HL-60 (cell line): ENCODE measurements at places on chromosomes 7 and 10.

DNA sequence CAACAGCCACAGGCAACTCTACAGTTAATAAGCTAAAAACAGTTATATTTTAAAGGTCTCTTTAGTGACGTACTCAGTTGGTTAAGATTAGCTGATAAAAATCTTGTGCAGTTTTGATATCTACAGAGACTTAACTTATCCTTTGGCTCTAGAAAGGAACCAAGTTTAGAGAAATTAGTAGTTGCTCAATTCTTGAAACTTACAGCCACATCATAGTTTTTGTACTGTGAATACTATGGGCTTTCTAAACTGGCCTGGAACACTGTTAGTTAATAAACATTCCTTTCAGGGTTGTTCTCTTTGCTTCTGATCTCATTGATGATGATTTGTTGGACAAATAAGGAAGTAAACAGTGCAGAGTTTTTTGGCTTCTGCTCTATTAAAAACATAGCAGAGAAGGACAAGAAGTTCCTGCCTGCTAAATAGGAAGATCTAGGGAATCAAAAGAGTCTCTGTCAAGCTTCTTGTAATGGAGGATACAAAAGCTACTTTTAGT lies 73.1 kb downstream of the MKLN1 start:
- no peak for DNase-seq

DNA sequence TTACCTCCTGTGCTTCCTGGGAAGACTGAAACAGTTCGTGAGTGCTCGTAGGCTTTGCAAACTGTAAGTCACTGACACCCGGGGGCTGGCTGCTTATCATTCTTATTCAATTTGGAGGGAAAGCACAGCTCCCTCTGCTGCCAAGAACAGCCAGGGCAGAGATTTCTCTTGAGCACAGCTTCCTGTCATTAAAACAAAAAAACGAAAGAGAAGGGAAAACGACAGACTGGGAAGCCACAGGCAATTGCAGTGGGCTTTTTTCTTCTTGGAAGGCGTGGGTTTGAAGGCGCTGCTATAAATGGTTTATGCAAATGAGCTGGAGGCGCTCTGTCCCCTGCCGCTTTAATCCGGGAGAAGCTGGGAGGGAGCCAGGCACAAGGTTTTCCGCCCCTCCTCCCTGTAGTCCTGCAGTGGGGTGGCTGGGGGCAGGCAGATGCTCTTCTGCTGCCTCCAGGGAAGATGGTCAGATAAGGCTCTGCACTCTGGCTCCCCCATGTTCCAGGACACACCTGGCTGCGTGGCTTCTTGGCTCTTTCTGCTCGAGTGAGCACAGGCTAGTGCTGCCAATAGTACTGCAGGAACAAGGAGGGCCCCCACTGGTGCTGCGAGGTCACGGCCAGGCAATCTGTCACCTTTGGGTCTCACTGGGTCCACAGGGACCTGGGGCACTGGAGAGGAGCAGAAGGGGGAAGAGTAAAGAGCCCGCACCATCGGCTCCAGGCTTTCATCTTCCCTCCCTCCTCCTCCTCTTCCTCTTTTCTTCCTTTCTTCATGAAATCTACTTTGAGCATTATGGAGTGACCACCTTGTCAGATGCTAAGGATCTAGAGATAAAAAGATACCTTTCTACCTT lies 49.5 kb downstream of the NEURL1 start:
- no peak for DNase-seq

DNA sequence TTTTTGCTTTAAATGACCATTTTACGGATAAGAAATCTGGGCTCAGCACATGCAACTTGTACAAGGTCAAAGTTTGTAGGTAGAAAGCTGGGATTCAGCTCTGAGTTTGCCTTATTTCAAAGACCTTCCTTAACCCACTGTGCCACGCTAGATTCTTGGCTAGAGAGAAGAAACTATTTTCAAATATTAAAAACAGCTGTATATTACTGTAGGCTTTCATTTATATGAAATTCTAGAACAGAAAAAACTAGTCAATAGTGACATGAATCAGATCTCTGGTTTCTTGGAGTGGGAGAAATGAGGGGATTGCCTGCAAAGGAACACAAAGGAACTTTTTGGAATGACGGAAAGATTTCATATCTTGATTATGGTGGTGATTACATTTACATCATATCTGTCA lies 53.0 kb upstream of the C1GALT1 start:
- DNase-seq = no peak

- no peak for DNase-seq
These were observed 5.6 kb upstream of the WASL start for GRCh38 chr7:123754271-123754871.

- no peak for DNase-seq
These were observed 184.3 kb upstream of the ITGB1 start for GRCh38 chr10:33142295-33142694.

GRCh38 chr10:43212043-43212721 lies 54.7 kb downstream of the RASGEF1A start:
- DNase-seq = no peak

- DNase-seq = no peak
These were observed 13.0 kb downstream of the ZNF316 start for GRCh38 chr7:6650086-6650485.

GRCh38 chr7:102897211-102897631 lies 15.6 kb upstream of the LRRC17 start:
- no peak for DNase-seq

DNA sequence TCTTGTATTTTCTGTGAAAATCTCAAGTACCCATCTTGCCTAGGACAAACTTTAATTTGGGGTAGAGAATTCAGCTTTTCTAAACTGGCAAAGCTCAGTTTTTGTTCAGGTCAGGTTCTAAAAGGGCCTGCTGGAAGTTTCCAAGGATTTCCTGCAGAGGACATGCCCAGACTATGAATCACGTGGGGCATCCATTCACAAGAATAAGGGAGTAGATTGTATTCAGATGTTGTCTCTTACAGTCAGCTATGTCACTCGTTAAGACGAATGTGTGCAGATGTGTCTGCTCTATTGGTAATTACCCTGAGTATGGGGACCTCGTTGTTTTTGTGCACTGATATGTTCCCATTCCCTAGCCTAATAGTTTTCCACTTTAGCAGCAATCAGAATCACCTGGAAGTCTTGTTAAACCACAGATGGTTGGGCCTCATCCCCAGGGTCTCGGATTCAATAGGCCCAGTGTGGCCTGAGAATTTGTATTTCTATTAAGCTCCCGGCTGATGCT lies 81.0 kb upstream of the ITPRID1 start:
- DNase-seq = no peak

DNA sequence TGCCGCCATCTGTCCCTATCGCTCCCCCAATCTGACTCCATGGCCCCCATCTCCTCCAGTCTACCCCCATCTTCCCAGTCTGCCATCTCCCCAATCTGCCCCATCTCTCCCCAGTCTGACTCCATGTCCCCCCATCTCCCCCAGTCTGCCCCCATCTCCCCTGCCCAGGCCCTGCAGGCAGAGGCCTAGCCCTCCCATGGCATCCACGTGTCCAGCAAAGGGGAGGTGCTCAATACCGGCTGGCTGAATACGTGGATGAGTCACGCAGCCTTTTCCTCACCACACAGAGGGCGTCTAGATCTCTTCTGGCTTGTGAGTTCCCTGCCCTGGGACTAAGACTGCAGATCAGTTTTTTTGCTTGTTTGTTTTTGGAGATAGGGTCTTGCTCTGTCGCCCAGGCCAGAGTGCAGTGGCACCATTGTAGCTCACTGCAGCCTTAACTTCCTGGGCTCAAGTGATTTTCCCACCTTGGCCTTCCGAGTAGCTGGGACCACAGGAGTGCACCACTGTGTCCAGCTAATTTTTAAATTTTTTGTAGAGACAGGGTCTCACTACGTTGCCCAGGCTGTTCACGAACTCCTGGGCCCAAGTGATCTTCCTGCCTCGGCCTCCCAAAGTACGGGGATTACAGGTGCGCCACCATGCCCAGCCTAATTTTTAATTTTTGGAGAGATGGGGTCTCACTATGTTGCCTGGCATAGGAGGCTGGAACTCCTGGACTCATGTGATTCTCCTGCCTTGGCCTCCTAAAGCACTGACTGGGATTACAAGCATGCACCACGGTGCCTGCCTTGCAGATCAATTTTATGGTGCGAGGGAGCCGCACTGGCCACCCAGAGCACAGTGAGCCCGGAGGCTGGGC lies 15.3 kb upstream of the GPR146 start:
- peak; percentile 78 for DNase-seq

DNA sequence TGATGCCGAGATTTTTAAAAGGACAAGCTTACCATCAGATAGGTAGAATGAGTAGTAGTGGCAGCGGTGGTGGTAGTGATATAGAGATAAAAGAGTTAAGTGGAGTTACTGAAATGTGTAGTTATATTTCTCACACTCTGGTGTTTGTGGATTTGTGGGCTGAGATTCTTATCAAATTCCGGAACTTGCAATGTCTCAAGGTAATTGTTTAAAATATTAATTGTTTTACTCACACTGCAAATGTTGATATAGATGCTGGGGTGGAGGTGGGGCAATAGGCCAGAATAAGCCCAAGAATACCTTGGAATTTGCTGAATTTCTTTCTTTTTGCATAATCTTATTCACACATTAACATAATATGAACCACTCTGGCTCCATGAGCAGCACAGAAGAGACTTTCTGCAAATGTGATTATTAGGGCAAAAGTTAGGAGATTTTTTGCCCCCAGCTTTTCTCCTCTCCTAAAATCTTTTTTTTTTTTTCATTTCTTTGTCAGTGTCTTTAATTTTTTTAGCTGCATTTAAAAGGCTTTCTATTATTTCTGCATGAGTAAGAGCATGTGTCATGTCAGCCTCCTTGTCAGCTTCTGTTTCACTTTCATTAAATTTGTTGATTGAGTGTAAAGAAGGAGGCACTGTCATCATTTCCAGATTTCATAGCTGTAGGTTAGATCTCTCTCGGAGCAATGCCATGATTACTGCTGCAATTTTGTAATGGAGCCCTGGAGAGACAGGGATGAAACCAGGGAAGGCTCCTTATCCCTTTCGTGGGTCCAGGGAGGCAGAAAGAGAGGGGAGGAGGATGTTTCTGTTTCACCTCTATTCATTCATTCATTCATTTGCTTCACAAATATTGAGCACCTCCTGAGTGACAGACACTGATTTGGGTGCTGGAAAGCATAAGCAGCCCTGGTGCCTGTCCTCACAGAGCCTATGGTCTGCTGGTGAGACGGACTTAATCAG lies 13.1 kb upstream of the SGMS1 start:
- DNase-seq = no peak

- no peak for DNase-seq
These were observed 2.6 kb upstream of the FRMPD2 start for GRCh38 chr10:48277093-48277492.

GRCh38 chr10:31623466-31623865 lies 304.4 kb downstream of the ZEB1 start:
- no peak for DNase-seq

DNA sequence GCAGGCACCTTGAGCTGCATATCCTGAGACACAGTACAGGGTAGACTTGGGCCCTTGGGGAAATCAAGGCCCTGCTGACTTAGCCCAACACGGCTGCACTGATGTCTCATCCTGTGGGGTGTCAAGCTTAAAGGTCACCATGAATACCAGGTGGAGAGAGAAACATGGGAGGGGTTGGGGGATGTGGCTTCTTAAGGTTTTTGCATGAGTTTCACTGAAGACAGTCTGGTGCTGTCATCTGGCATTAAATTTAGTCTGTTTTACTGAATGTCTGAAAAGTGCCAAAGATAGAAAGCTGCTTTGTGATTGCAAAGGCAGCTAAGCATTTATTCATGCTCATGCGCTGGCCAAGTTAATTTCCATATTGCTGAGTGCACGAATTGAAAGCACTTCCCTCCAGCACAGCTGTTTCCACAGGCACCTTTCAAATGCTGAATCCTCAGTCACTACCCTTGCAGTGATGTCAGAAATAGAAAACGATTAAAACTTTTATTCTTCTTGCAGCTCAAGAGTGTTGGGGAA lies 102.1 kb downstream of the OSBPL3 start:
- no peak for DNase-seq

DNA sequence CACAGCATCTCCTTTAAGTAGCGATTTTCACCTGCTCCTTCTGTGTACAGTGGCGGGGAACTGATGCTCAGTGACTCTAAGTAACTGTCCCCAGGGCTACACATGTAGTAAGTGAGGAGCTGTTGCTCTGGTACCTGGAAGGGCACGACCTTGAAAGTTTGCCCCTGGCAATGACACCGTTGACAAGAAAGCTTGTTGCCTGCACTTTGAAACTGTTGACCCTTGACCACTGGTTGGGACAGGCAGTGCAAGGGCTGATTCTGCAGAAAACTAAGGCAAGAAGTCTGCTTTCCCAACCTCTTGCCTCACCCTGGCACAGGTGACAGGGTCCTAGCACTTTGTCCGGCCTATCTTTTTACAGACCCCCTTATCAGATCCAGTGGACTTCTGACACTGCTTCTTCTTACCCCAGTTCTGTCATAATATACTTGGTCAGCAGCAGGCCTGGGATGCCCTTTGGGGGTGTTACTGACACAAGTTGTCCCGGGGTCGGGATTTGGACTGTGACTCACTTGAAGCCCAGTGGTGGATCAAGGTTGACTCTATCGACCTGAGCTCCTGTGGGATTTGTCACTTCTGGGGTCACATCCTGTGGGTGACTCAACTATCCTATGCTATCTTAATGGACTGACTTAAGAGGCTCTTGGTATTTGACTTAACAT lies 5.8 kb downstream of the ACSL5 start:
- DNase-seq = no peak

DNA sequence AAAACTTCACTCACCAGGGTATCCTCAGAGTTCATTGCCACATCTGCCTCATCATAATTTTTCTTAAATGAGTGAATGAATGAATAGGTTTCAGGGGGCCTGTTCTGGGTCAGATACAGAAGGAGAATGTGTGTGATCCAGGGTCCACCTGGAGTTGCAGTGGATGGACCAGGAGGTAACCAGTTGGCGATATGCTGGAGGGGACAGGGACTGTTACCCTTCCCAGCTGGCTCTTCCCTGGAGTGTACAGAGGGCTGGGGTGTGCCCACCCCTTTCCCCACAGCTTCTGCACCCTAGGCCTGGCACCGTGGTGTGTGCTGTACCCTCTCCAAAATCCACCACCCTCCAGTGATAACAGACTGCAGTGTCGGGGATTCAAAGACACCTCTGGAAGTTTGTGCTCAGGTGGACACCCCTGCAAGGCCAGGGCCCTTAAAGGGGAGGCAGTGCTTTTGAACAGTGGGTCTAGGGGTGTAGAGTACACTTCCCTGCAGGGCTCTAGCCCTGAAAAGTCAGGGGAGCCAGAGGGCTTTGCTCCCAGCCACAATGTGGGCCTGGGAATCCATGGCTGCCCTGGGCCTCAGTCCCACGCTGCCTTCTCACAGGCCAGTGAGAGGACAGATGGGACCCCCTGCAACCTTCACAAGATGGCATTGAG lies 134.4 kb upstream of the UNC5B start:
- DNase-seq = no peak

GRCh38 chr10:62133618-62134017 lies 135.0 kb downstream of the RTKN2 start:
- no peak for DNase-seq
